ENCODE measurements at places on chromosomes 11 and 22.

DNA sequence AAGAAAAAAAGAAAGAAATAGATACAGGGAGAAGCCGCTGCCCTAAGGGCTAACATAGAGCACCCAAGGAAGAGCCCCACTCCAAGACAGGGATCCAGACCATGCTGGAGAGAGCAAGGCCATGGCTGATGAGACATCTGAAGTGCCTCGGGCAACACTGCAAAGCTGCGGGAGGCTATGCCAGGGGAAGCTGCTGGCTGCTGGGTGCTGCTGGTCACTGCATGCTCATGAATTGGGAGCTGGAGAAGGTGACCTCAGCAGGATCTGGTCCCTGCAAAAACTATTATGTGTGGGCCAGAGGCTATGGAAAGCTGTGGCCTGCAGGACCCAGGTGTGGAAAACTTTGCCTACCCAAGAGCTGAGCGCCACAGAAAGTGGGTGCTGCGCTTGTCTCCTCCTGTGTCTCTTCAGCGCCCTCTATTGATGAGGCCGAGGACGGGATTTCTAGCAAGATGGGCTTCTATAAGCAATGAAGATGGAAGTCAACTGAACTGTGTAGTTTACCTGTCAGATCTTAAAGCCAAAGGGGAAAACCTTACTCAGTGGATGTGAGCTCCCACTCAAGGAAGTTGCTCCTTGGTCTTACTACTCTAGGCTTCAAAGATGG lies 17.3 kb upstream of the SLC29A2 start:
- DNase-seq = peak; percentile 70

- DNase-seq = no peak
Measured at GRCh38 chr22:46362934-46363515, 27.5 kb downstream of the TRMU start.

- no peak for DNase-seq
Measured at GRCh38 chr11:47592970-47593369, 1.2 kb downstream of the C1QTNF4 start.

DNA sequence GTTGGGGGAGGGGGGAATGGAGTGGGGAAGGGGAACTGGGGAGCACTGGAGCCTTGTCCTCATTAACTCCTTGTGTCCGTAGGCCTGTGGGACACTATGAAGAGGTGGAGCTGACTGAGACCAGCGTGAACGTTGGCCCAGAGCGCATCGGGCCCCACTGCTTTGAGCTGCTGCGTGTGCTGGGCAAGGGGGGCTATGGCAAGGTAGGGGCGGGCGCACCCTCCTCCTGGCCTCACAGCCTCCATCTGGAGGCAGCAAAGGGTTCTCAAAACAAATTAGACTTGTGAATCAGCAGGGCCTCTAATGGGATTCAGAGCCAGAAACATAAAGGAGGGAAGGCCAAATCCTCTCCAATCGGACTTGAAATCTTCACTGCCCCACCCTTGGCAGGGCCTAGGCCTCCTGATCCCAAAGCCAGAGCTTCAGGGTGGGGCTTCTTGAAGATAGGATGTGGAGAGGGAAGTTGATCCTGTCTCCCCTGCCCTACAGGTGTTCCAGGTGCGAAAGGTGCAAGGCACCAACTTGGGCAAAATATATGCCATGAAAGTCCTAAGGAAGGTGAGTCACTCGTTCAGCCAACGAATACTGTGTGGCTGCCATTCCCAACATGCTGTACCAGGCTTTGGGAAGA lies 859 bp downstream of the RPS6KB2 start:
- DNase-seq = peak; percentile 37

- DNase-seq = no peak
Measured at GRCh38 chr22:37697538-37697835, 639 bp downstream of the TRIOBP start.

DNA sequence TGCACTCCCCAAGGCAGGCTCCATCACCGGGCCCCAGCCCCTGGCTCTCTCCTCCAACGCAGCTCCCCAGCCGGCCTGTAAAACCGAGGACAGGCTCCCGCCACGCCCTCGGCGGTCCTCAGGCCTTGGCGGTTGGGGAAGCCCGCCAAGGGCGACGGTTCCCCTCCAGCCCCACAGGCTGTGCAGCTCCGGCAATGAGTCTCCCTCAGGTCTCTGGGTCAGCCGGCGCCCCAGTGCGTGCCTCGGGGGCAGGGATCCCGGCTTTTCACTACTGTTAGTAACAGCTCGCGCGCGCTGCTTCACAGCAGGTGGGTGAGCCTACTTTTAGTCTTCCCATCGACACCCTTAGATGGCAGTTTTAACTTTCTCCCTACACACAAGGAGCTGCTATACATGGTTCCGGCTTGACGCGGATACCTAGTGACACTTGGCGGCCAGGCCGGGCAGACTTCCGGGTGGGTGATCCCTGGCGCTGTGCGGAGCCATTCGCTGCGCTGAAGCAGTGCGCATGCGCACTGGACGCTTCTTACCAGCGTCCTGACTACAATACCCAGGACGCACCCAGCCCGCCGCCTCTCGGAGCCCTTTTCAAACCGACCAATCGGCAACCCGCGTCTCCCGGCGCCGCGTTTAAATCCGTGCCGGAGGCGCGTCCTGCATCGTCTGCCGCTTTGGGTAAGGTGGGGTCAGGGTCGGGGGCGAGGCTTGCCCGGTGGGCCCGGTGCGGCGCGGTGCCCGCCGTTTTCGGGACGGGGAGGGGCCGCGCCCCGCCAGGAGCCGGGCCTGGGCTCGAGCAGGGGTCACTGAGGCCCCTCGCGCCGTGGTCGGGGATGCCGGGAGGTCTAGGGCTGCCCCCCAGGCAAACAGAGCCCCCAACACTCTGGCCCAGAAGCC lies at the start of gene GTSE1:
Gene GTSE1, plus strand, starts transcription at position 614 of the 894 bp plus-strand sequence. CDS start 531 bp downstream, outside the sequence.
- peak; percentile 97 for DNase-seq

- DNase-seq = no peak
Measured at GRCh38 chr11:61019832-61020405, 48.4 kb downstream of the CD6 start.

DNA sequence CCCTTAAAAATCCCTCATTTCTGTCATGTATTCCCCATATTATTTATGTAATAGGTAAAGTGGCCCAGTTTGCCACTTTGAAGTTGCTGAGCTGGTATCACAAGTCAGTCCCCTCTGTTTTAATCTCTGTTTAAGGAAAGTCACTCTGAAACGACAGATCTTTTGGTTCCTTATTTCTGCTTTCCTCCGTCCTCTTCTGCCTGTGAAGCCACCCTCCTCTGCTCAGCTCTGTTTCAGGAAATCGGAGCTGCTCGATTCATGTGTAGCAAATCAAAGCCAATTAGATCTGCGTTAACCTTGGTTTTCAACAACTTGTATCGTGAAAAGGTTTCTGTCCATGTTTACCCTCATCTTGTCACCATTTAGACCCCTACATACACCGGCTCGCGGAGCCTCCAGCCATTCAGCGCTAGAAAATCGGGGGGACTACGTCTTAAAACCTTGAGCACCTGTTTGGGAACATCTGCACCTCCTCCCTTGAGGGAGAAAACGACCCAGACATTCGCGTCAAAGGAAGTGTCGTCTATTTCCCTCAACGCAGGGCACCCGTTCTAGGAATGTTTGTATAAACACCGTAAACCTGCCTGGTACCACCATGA lies 576 bp upstream of the SC5D start:
- DNase-seq = no peak

DNA sequence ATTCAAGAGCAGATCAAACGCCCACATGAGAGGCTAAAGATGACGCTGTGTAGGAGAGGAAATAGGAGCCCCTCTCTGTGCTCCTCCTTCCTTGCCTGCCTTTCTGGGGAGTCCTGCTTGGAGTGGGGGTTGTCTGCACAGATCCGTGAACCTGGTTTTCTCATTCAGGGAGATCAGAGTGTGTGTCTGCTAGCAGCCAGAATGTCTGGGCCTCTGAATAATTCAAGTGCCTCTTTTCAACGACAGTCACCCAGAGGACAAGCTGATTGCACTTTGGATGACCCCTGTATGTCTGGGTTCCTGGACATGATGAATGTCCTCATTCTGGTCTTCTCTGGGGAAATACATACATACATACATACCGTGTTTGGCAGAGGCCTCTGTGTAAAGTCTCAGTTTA lies 592.5 kb upstream of the B3GAT1 start:
- no peak for DNase-seq

- DNase-seq = no peak
Measured at GRCh38 chr22:17580441-17581031, 17.2 kb downstream of the SLC25A18 start.

DNA sequence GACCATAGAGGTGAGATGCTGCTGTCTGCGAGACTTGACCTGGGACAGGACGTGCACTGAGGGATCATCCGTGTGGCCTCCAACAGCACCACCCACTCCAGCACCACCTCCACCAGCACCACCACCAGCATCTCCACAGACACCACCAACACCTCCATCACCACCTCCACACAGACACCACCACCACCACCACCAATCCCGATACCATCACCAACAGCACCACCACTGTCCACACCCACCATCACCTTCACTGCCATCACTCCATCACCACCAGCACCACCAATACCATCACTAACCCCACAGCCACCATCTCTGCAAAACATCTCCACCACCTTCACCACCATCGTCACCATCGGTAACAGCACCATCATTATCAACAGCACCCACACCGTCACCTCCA lies 26.6 kb upstream of the SLC22A12 start:
- no peak for DNase-seq

- DNase-seq = no peak
Measured at GRCh38 chr22:41931701-41932269, 5.2 kb upstream of the TNFRSF13C start.

GRCh38 chr22:24355574-24355973 lies 71.8 kb upstream of the ADORA2A start:
- DNase-seq = no peak

DNA sequence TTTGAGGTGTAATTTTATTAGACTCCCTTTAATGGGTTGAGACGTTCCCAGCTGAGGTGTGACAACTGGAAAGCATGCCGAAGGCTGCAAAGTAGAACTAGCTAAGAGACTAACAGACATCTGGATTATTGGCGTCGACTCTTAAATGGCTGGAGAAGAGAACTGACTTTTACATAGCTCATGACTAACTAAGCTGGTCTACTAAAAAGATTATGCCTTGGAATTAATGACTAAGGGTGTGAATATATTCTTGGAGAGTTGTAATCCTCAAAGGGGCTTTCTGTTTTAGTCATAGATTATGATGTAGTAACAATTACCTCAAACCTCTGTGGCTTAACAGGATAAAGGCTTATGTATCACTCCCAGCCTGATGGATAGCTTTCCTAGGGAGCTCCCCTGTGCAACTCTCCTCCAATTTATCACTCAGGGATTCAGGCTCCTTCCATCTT lies 39.5 kb upstream of the SLC5A12 start:
- no peak for DNase-seq
